Activated CD4-positive, alpha-beta T cell treated with anti-CD3 and anti-CD28 coated beads for 36 hours (primary cell): ENCODE measurements at places on chromosomes 6 and 20. TPM values are rescaled to one million over a fixed set of nuclear protein-coding genes. Genes with fewer than 3 reads are reported as not detected.

KCNS1 gene
- total RNA-seq, result 0.66 TPM

MAS1 gene
- not detected for total RNA-seq

KCNK17 gene
- total RNA-seq, result not detected

MYMX gene
- not detected for total RNA-seq

ZC3H12D gene
- total RNA-seq, result 89.9 TPM

PGBD1 gene
- 1.5 TPM for total RNA-seq

GLP1R gene
- total RNA-seq, result 0.70 TPM

RBM24 gene
- not detected for total RNA-seq

NKAIN2 gene
- total RNA-seq, result not detected

TPX2 gene
- 137 TPM for total RNA-seq

ANGPT4 gene
- total RNA-seq, result not detected

PTPRT gene
- not detected for total RNA-seq

GRM4 gene
- not detected for total RNA-seq

MATN4 gene
- total RNA-seq, result 0.48 TPM

TRIM10 gene
- total RNA-seq, result 0.16 TPM

STMND1 gene
- total RNA-seq, result not detected

HLA-DQA2 gene
- 0.11 TPM for total RNA-seq

PIM1 gene
- total RNA-seq, result 137 TPM

SOBP gene
- 0.23 TPM for total RNA-seq

RNF5 gene
- total RNA-seq, result 65.6 TPM

KCNK5 gene
- total RNA-seq, result 15.8 TPM

PROCR gene
- total RNA-seq, result 0.87 TPM

SCUBE3 gene
- not detected for total RNA-seq

CDH22 gene
- total RNA-seq, result not detected

MTFR2 gene
- total RNA-seq, result 28.9 TPM

SCRT2 gene
- not detected for total RNA-seq

MEI4 gene
- total RNA-seq, result not detected

GCNT2 gene
- 1.6 TPM for total RNA-seq

IL17F gene
- 157 TPM for total RNA-seq

NOP56 gene
- total RNA-seq, result 532 TPM

RIPPLY2 gene
- not detected for total RNA-seq

PBOV1 gene
- total RNA-seq, result not detected

BNIP5 gene
- total RNA-seq, result not detected

LAMP5 gene
- total RNA-seq, result not detected

RAD21L1 gene
- 0.32 TPM for total RNA-seq

C20orf141 gene
- total RNA-seq, result not detected

MUCL3 gene
- total RNA-seq, result not detected

SLC32A1 gene
- total RNA-seq, result not detected

ERMARD gene
- 19.2 TPM for total RNA-seq

DDRGK1 gene
- 49.3 TPM for total RNA-seq

SPATS1 gene
- not detected for total RNA-seq

MAP7 gene
- total RNA-seq, result 3.1 TPM

SMLR1 gene
- not detected for total RNA-seq

NKX2-2 gene
- total RNA-seq, result not detected

LAMA4 gene
- total RNA-seq, result not detected

SRXN1 gene
- total RNA-seq, result 13.5 TPM

TRAPPC3L gene
- total RNA-seq, result not detected

MAP1LC3A gene
- total RNA-seq, result 2.5 TPM

PDYN gene
- not detected for total RNA-seq

SH3BGRL2 gene
- 0.40 TPM for total RNA-seq

TMEM244 gene
- total RNA-seq, result not detected

EPHA7 gene
- total RNA-seq, result not detected

LMBRD1 gene
- 18.4 TPM for total RNA-seq

CD109 gene
- total RNA-seq, result 13.2 TPM

PLCB1 gene
- total RNA-seq, result 1.5 TPM
